ENCODE measurements at places on chromosomes 5 and 9.

DNA sequence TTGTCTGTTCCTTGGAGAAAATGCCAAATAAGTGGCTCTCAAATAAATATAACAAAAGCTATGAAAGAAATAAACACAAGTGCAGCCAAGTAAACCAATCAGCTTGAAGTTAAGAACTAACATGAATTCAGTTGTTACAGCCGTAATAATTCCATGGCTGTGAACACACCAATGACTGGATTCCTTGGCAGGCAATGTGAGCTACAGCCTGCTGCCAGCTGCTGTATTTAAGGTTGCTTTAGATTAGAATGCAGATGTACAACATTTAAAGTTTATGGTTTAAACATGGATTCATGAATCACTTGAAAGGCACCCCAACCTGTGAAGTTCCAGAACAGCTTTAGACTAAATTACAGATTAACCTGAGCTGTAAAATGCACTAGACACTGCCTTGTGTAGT, 626.4 kb upstream of the SEMA6A start:
- DNase-seq = no peak

DNA sequence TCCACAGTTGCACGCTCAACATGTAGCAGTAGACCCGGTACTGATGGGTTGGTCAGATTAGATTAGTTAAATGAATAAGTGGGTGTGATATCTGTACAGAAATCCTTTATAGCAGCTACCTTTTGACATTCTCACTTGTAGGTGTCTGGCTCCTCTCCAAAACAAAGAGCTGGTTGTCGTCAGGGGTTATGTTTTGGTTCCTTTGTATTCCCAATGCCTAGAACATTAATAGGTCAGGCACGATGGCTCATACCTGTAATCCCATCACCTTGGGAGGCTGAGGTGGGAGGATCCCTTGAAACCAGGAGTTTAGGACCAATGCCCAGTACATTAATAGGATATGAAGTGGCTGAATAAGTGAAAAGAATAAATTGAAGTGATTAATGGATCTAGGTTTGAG, 182.1 kb downstream of the SNCAIP start:
- no peak for DNase-seq

DNA sequence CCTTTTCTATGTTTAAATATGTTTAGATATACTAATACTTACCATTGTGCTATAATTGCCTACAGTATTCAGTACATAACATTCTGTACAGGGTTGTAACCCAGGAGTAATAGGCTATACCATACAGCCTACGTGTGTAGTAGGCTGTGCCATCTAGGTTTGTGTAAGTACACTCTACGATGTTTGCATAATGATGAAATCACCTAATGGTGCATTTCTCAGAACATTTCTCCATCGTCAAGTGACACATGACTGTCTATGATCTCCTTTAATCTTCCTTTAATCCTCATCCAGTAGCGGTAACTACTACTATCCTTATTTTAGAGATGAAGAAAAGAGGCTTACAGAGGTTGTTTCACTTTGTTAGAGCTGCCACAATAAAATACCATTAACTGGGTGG, 369.2 kb downstream of the PLK2 start:
- no peak for DNase-seq

DNA sequence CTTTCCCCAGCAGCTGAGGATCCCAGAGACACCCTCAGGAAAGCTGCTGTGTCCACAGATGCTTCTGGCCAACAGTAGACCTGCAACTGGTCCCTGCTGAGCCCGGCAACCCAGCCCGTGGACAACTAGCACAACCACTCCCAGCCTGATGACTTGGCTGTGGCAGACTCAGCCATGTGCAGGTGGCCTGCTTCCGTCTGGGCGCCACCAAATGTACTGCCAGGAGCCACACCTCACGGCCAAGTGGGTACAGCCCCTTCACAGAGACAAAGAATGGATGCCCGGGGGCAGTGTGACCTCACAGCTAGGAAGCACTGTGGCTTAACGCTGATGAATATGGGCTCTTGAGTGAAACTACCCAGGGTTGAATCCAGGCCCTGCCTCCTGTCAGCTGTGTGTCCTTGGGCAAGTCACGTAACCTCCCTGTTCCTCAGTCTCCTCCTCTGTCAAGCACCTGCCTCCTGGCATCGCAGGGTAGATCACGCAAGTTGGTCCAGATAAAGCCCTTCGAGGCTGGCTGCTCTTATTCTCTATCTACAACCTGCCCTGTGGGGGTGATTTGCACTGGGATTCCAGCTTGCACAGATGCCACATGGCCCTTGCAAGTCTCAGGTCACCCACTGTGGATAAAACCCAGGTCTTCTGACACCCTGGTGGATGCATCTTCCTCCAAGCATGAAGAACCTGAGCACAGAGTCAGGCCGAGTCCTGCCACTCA, 225.0 kb downstream of the PBX3 start:
- DNase-seq = no peak

- DNase-seq = no peak
Observed at GRCh38 chr9:206481-206880, 8.2 kb upstream of the DOCK8 start.

DNA sequence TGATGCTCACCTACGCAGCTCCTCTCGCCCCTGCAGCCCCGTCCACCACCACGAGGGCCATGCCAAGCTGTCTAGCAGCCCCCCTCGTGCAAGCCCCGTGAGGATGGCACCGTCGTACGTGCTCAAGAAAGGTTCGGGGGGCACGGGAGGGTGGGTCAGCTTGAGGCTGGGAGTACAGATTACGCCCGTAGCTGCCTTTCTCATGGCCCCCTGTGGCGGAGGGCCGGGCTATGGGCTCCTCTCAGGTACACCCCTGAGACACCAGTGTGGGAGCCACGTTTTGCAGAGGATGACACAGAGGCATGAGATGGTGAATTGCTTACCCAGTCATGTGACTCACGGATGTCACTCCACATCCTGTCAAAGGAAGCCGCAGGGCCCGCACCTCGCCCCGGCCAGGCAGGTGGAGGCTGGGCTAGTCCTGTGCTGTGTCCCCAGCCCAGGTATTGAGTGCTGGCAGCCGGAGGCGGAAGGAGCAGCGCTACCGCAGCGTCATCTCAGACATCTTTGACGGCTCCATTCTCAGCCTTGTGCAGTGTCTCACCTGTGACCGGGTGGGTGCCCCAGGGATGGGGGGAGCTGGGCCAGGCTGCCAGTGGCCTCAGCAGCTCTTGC, 33.7 kb downstream of the USP20 start:
- no peak for DNase-seq

- DNase-seq = no peak
Observed at GRCh38 chr5:143054480-143054941, 284.3 kb downstream of the ARHGAP26 start.

GRCh38 chr5:36367524-36367923, 65.8 kb upstream of the RANBP3L start:
- DNase-seq = no peak

GRCh38 chr9:17839776-17840175, 260.9 kb downstream of the SH3GL2 start:
- DNase-seq = no peak

GRCh38 chr5:181176254-181176952, 28.6 kb downstream of the TRIM7 start:
- DNase-seq = no peak

- DNase-seq = no peak
Observed at GRCh38 chr5:157570531-157571200, 4.9 kb downstream of the ADAM19 start.

DNA sequence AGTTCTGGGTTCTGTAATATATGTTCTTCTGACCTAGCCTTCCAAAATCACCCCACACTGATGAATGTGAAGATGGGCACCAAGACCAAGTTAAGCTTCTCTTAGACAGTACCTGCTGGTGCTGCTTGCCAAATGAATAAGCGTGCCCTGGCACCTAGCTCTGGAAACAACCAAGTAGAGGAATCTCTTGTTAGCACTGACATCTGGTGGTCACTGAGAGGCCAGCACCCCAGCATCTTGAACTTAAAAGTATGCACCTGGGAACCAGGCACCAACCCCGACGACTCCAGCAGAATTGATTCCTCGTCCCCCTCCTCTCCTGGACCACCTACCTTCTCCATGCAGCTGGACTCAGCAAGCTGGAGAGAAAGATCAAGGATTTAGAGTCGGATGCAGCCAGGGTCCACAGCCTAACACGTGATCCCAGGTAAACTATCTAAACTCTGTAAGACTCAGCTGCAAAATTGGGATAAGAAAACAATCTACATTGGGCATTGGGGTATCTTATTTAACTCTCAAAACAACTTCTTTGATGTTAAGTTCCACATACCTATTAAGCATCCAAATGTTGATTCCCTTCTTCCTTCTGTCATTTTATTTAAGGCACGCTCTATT, 89.8 kb downstream of the SLC1A3 start:
- no peak for DNase-seq

DNA sequence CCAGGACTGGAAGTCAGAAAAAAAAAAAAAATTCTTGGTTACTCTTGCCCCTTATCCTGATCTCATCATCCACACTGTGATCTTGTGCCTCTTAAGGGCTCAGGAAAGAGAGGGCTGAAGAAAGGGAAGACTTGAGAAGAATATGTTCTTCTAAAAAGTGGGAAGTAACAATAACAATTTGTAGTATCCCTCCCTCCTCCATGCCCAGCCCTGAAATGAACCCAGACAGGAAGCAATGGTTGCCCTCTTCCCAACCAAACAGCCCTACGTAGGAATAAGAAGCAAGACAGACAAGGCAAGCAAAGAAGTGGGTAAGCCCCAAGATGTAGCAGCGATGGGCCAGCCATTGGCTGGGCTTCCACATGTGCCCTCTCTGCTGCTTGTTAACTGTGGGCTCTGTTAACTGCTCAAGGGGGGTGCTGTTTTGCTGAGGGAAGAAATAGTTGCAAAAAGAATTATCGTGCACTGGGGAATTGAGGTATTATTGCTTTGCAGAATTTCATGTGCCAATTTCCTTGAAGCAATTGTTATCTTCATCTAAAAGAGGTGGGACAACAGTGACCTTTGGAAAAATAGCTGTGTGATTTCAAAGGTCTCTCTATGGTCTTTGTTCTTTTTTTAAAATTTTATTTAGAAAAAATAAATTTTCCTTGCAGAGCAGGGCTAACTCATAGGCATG, 146.6 kb upstream of the PCA3 start:
- no peak for DNase-seq
